ENCODE measurements at places on chromosomes 1 and 21.

- no peak for DNase-seq
Observed at GRCh38 chr1:93442008-93442666, 5.8 kb upstream of the FNBP1L start.

DNA sequence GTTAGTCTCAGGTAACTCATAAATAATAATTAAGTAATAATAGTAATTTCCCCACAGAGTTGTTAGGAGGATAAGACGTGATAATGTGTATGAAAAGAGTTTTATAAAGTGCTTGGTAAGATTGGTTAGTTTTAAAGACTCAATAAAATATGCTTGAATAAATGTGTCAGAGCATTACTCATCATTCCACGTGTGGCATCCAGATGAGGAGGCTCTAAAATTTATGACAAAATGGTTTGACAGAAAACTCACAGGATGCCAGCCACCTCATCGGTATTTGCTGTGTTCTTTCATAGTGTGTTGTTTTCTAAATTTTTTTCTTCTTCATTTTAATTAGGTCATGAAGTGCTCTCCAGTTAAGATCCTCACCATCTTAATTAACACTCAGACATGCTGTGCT is 19.1 kb upstream of the SPAG17 start:
- no peak for DNase-seq

GRCh38 chr1:15178571-15179484 is 25.3 kb downstream of the TMEM51 start:
- no peak for DNase-seq

GRCh38 chr1:48080331-48081255 is 83.4 kb upstream of the TRABD2B start:
- DNase-seq: no peak

DNA sequence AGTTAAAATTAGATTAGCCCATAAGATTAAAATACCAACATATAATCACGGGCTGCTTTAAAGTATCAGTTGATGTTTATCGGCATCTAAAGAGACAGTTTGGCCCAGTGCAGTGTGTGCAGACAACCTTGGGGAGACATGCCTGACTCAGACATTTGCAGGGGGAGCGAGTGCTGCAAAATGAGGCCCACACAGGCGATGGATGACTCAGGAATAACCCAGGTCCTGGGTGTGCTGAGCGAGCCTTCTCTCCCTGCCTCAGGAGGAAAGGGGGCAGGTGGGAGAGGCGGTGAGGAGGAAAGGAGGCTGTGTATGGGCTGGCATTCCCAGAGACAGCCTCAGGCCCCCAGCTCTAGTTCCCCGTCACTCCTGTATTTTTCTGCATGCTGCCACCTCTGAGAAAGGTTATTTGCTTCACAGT is 9.0 kb downstream of the SLC9A1 start:
- DNase-seq: no peak

- DNase-seq: no peak
Observed at GRCh38 chr1:2443277-2444137, 31.1 kb upstream of the PEX10 start.

DNA sequence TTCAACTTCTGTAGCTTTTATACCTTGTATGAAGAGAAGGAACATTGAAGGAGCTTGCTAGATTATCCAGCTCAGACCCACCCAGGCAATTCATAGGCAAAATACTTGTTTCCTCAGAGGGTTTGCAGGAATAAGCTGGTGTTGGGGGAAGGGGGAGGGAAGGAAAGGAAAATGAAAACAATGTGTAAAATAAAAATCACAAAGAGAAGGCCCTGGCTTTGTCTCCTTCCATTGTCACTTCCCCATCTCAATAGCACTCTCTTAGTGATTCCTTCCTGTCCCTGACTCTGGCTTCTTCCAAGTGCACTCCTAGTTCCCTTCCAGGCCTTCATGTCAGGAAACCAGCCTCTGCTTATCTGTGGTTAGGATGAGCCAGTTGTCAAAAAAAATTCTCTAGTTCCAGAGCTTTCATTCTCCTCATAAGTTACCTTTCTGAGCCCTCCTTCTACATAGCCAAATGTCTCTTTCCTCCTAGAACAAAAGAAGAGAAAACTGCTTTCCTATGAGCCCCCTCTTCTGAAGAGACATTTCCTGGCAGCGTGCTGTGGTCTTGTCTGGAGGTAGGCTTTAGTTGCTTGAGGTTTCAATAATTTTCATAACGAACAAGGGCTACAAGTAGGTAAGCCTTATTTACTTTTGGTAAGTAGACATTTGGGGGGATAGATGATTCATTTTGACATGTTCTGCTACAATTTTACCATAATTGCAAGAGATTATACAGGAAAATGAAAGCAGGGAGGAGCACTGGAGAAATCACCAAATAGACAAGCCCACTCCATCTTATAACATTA is 45.7 kb downstream of the FASLG start:
- no peak for DNase-seq

GRCh38 chr1:216175714-216176113 is 247.5 kb downstream of the USH2A start:
- DNase-seq: no peak

DNA sequence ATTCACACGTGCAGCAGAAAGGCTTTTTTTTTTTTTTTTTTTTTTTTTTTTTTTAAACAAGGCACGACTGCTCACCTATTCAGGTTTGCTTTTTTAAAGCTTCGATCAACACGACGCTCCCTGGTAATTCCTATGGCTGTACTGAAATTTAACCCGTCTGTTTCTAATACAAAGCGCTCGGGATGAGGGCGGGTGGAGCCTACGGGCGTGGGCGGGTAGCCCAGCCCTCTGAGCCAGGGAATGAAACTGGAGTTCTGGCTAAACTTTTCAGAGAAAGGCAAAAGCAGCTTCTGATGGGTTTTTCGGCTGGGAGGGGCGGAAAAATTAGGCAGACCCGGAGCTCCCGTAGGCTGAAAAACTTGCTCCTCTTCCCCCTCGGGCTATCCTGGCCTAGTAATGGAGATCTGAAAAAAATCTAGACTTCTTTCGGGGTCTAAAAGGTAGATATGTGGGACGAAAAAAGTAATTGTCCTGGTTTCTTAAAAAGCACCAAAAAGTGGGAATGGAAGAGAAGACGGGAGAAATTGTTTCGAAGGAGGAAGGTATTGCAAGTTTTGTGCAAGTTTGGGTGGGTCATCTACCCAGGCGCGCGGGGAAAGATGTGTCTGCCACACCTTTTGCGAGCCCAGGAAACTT is 7.4 kb downstream of the NR5A2 start:
- DNase-seq: no peak

- DNase-seq: no peak
Observed at GRCh38 chr1:232748910-232749368, 56.3 kb upstream of the MAP10 start.
